ENCODE measurements at places on chromosomes 5 and 9.

GRCh38 chr5:142669477-142669876 lies 16.4 kb downstream of the FGF1 start:
- no peaks in the 10 kb centered on the region for H3K27me3 ChIP-seq
- no peaks in the 10 kb centered on the region for H3K4me1 ChIP-seq
- H3K27ac ChIP-seq: no peak overlapping the region
- H3K4me3 ChIP-seq: no peak overlapping the region

- H3K4me3 ChIP-seq: no peak overlapping the region
- H3K27ac ChIP-seq: no peak overlapping the region
- no peaks in the 10 kb centered on the region for H3K27me3 ChIP-seq
- no peaks in the 10 kb centered on the region for H3K36me3 ChIP-seq
These were observed 88.9 kb upstream of the MRPS30 start for GRCh38 chr5:44719856-44720255.

DNA sequence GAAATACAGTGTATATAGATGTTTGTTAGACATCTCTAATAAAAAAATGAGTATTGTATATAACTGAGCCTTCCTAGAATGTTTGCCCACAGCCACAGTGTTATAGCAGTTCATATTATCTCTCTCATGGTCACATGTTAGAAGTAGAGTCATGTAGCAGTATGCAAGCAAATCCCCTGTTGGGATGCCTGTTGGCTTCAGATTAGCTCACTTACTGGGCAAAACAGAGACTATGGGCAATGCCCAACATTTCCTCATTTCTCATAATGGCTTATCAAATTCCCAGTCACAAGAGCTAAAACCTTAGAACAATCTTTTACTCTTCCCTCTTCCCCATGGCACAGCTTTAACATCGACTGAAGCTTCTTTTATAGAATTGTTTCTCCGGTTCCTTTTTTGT lies 27.0 kb upstream of the PDCD1LG2 start:
- H3K36me3 ChIP-seq: no peaks in the 10 kb centered on the region
- no peaks in the 10 kb centered on the region for H3K4me1 ChIP-seq
- H3K27ac ChIP-seq: no peak overlapping the region
- H3K4me3 ChIP-seq: no peak overlapping the region

GRCh38 chr9:93505541-93506132 lies 52.3 kb upstream of the FAM120AOS start:
- H3K27ac ChIP-seq: no peak overlapping the region
- no peak for DNase-seq
- no peak overlapping the region for H3K4me3 ChIP-seq
- H3K4me1 ChIP-seq: no peaks in the 10 kb centered on the region
- H3K27me3 ChIP-seq: no peaks in the 10 kb centered on the region

- no peak overlapping the region for H3K27ac ChIP-seq
- H3K36me3 ChIP-seq: no peaks in the 10 kb centered on the region
- no peaks in the 10 kb centered on the region for H3K4me1 ChIP-seq
- DNase-seq: no peak
These were observed 498.0 kb downstream of the SPOCK1 start for GRCh38 chr5:137001026-137001569.

DNA sequence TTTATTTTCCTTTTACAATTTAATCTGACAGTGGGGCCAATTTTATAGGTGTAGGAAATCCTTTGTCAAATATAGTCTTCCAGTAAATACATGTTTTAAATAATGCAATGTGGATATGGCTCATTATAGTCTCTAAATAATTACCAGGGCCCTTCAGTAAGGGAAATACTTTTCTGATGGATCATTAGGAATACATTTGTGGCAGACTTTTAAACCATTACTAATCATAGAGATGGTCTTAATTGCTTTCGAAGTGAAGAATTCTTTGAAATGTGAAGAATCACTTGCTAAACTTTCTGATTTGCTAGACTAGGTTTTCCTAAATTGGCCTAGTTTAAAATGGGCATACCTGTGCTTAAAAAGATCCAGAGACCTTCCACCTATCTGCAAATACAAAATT lies 105.6 kb upstream of the ELL2 start:
- no peak overlapping the region for H3K4me3 ChIP-seq
- H3K4me1 ChIP-seq: no peaks in the 10 kb centered on the region
- H3K27me3 ChIP-seq: no peaks in the 10 kb centered on the region
